ENCODE measurements at places on chromosomes 5 and 9. TPM values are rescaled to one million over a fixed set of nuclear protein-coding genes. Genes with fewer than 3 reads are reported as not detected.

DNA sequence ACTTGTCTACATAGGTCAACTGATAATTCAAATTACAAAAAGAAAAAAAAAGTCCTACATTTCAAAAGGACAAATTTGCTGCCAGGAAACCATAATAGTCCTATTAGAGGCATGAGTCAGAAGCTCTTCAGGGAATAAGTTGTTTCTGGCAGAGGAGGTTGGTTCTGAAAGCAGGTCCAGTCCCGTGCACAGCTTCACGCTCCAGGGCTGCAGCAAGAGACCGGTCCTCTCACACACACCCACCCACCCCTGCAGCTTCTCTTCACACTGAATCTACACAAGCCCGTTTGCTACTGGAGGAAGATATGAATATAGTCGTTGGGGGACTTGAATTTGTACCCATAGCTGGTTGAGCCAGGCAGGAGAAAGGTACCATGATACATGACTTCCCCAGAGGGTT lies 36.9 kb upstream of the SLC1A3 start:
- H3K4me3 ChIP-seq = no peak overlapping the region
- DNase-seq = no peak
- no peaks in the 10 kb centered on the region for H3K27me3 ChIP-seq
- H3K36me3 ChIP-seq = no peaks in the 10 kb centered on the region

DNA sequence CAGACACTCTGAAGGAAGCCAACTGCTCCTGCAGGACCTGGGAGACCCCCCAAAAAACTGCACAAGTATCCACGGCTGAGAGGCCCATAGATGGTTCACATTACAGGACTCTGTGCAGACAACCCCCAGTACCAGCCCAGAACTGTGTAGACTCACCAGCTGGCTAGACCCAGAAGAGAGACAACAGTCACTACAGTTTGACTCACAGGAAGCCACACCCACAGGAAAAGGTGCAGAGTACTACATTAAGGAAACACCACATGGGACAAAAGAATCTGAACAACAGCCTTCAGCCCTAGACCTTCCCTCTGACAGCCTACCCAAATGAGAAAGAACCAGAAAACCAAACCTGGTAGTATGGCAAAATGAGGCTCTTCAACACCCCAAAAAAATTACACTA lies 281.2 kb upstream of the RGMB start:
- H3K4me1 ChIP-seq = no peaks in the 10 kb centered on the region
- no peak overlapping the region for H3K27ac ChIP-seq
- no peak for DNase-seq
- no peaks in the 10 kb centered on the region for H3K27me3 ChIP-seq
- no peaks in the 10 kb centered on the region for H3K36me3 ChIP-seq

GRCh38 chr9:92706218-92706940 lies 36.4 kb upstream of the IPPK start:
- H3K27ac ChIP-seq = no peak overlapping the region
- no peak for DNase-seq
- no peaks in the 10 kb centered on the region for H3K27me3 ChIP-seq
- no peaks in the 10 kb centered on the region for H3K4me1 ChIP-seq
- no peak overlapping the region for H3K4me3 ChIP-seq

GRCh38 chr9:68781928-68782327 lies 76.9 kb downstream of the PIP5K1B start:
- DNase-seq = no peak
- H3K27ac ChIP-seq = no peak overlapping the region
- H3K27me3 ChIP-seq = no peaks in the 10 kb centered on the region
- H3K36me3 ChIP-seq = peaks cover 4% of the 10 kb centered on the region
- no peak overlapping the region for H3K4me3 ChIP-seq
- H3K4me1 ChIP-seq = peaks cover 17% of the 10 kb centered on the region

- no peak overlapping the region for H3K27ac ChIP-seq
- H3K27me3 ChIP-seq = no peaks in the 10 kb centered on the region
- peak; percentile 34 for DNase-seq
- H3K36me3 ChIP-seq = no peaks in the 10 kb centered on the region
- H3K4me1 ChIP-seq = peaks cover 8% of the 10 kb centered on the region
Measured at GRCh38 chr5:65760504-65761275, 38.7 kb downstream of the NLN start.

Gene FOXD4
- not detected for total RNA-seq

Gene UBE2QL1
- total RNA-seq = not detected

Data from natural killer cell (primary cell).